ENCODE measurements at places on chromosomes 12 and 14.

GRCh38 chr12:106498056-106498455 lies 84.7 kb upstream of the RFX4 start:
- peak; percentile 11 for DNase-seq

DNA sequence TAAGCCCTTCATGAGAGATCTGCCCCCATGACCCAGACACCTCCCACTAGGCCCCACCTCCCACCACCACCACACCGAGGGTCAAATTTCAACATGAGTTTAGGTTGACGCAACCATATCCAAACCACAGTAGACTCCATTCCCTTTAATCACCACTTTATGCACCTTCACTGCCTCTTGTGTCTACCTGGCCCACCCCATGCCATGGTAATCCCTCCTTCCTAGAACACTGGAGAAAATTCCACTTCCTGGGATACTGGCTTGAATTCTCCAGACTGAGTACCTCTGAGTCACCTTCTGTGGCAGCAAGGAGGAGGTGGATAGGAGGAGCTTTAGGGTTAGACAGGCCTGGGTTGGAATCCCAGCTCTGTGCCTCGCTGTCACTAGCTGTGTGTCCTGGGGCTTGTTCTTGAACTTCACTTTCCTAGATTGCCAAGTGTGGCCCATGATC lies 26.1 kb upstream of the CIPC start:
- DNase-seq: no peak

DNA sequence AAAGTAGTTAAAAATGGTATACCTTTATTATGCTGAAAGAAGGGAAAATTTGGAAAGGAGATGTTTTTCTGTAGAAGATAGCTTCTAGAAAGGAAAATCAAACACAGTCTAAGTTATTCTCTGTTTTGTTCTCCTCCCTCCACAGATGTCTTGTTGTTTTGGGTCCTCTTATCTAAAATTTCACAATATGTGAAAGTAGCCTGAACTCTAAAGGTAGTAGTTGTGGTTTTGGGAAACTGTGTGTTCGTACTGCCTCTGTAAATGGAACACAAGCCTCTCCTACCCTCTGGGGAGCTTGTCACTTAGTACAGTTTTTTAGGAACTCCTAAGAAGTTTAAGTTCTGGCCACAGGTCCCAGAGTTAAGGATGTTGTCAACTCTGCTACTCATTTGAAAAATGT lies 112.6 kb downstream of the CRADD start:
- no peak for DNase-seq

GRCh38 chr14:52044791-52045522 lies 23.9 kb downstream of the NID2 start:
- DNase-seq: peak; percentile 94

DNA sequence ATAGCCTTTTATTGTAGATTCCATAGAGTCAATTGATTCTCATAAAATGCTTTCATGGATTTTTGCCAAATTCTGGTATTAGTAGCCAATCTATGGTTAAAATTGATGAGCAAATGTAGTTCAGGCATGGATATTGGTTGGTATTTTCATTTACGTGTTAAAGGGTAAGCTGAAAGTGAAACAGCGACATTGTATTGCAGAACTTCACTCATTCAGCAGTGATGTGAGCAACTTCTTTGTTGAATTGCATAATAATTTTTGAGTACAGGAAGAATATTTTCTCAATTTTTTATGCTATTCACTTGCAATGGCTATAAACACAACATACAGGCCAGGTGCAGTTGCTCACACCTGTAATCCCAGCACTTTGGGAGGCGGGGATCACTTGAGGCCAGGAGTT lies 24.2 kb upstream of the FAM222A start:
- no peak for DNase-seq

DNA sequence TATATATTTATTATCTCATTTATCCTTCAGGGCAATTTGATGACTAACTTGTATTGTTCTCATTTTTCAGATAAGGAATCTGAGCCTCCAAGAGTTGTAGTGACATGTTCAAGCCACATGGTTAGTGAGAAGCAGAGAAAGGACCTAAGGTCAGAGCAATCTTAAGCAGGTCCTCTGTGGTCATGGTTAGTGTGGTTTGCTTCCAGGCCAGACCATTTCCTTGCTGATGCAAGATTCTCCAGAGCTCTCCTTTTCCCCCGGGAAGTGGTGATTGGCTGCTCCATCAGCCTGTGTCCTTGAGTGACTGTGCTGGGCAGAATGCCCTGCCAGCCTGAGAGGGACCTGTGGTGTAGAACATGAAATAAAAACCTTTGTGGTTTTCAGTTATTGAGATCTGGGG lies 141.3 kb downstream of the KTN1 start:
- DNase-seq: peak; percentile 97

DNA sequence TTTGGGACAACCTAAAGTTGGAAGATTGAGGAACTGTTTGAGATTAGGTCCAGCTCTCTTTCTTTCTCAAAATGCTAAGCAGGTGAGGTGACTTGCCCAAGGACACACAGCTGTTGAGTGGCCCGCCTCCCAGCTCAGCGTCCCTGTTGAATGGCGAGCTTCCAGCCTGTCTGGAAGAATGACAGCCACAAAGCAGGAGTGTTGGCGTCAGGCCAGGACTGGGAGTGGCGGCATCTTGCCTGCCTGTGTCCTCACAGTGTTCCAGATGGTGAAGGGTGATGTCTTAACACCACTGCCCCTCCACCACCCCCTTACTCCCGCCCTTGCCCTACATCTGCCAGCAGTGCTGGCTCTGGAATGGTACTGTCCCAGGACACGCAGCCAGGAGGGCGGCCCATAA lies 4.4 kb upstream of the CEBPE start:
- no peak for DNase-seq

DNA sequence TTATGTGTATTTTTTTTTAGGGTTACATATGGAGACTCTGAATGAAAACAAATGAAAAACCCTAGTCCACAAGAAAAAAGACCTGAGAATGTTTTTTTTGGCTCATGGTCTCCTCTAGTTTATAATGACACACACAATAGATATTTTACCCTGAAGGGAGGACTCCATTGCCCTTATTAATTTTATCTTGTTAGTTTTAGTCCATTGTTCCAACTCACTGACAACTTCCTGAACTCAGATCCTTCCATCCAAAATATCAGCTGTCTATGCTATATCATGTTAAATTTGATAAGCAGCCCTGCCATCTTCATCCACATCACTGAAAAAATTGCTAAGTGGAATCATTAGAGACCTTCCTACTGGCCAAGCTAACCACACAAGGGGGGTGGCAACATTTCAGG lies 232.1 kb downstream of the MON2 start:
- peak; percentile 92 for DNase-seq

DNA sequence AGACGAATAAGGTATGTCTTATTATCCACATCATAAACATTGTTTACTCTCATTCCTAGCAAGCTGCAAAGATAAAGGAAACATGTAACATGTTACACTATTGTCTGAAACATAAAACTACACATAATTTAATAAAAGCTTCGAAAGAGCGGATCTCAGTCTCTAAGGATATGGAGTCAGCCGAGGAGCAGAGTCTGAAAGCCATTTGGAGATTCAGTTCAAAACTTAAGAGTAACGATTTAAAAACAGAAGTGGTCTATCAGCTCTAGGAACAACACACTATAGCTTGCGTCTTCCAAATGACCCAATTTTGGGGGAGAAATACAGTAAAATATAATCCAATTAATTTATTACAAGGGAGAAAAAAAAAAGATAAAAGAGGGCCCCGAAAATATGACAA lies 775 bp downstream of the NEMF start:
- DNase-seq: peak; percentile 10

- DNase-seq: peak; percentile 48
Measured at GRCh38 chr12:69028941-69029729, 96.2 kb upstream of the CPM start.

- no peak for DNase-seq
Measured at GRCh38 chr12:106764220-106764619, 10.3 kb upstream of the RIC8B start.
